Small intestine (tissue), 16 donors: ENCODE measurements at places on chromosomes 5 and 9.

GRCh38 chr5:36523926-36524325 is 82.5 kb upstream of the SLC1A3 start:
- no peak for DNase-seq

DNA sequence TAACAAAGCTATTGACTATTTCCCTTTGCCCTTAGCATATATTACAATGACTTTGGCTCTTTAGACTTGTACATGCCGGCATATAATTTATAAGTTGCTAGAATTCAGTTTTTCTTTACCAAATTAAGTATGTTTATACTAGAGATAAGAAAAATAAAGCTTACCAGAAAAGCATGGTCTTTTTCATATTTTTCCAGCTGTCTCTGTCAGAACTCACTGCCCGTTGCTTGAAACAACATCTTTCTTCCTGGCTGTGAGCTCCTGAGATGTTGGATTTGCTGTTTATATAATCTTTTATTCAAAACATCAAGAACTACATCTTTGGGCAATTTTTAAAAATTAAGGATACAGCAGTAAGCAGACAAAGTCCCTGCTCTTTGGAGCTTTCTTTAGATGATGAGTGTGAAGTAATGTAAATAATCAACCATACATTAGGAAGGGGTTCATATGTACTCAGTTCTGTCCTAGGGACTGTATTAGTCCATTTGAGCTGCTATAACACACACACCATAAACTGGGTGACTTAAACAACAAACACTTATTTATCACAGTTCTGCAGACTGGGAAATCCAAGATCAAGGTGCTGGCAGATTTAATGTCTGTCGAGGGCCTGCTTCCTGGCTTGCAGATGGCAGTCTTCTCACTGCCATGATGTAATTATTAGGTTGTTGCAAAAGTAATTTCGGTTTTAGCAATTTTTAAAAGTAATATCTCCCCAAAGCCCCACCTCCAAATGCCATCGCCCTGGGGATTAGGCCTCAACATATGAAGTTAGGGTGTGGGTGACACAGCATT is 45.4 kb upstream of the RANBP3L start:
- DNase-seq, result no peak

DNA sequence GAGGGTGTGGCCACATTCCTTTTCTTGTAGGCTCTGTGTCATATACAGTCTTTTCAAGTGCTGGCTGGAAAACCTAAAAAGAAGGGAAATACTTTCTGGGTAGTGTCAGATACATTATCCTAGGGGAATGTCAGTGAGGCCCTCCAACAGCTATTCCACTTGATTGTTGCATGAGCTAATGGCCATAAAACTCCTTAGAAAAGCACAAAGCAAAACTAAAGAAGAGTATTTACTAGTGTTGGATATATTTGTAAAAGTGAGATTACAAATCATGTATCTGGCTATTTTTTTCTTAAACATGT is 829 bp downstream of the ANXA1 start:
- peak; percentile 29 for DNase-seq

- DNase-seq, result no peak
Measured at GRCh38 chr5:60259730-60260129, 366.2 kb upstream of the PDE4D start.

DNA sequence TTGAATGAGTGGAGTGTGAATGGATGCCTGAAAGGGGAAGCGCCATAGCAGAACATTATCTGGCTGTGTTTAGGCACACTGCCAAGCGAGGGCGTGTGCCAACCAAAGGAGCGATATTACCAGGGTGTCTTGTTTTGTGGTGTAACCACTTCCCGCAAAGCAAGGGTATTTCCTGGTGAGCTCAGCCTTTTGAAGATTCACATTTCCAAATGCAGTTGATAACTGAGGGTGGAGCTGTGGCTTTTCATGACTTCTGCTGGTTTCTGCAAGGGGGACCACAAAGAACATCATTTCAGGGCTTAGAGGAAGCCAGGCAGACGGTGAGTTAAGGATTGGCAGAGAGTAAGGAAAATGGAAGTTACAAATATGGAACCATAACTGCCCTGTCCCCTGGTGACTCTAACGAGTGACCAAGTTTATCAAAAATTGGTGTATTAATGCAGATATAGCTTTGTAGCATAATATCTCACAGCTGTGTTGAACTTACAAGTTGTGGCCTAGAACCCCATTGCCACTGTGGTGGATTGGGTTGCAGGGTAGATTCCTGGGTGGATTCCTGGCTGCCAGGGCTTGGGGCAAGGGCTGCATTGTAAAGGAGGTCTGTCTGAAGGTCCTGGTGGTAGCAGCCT is 71.4 kb downstream of the RALGPS1 start:
- peak; percentile 35 for DNase-seq

GRCh38 chr5:76684756-76685519 is 31.0 kb upstream of the F2R start:
- DNase-seq, result peak; percentile 21

- DNase-seq, result no peak
Measured at GRCh38 chr5:158895588-158895987, 204.1 kb downstream of the EBF1 start.

DNA sequence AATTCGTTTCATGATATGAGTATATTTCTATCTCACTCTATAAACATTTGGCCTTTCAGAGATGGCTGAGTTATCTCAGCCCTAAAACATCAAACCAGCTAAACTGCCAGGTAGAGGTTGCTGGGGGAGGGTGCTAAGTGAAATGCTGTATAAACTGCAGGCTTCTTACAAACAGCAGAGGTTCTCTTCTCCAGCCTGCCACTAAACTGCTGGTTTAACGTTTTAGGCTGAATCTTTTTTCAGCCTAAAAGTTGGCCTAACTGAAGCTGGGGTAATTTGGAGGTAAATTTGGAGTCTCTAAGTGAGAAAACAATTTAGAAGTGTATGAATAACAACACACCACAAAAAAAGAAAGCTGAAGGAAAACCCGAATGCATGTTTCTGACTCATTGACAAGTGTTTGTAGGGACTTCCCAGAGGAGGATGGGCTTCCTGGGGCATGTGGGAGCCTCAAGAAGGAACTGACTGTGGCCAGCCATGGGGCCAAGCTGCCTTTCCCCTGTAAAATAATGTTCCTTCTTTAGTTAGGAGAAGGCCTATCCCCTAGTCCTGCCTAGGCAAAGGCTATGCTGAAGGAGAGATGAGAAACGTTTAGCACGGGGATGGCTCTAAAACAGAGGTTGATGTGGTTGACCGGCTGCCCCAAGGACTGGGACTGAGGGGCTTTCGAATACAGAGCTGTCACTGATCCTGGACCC is 44.3 kb downstream of the SLC28A3 start:
- no peak for DNase-seq

DNA sequence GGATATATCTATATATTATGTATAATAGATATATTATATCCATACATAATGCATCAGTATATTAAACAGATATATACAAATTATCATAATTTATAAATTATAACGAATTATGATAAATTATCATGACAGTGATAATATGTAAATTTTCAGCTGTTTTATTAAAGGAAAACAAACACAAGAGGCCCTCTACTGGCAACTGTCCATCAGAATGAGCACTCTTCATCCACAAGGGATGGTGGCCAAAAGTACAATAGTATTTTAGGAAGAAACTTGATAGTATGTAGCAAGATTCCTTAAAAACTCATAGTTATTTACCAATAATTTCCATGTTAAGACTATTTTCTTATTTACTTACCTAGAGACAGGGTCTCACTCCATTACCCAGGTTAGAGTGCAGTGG is 113.3 kb upstream of the LPAR1 start:
- no peak for DNase-seq
